GM03348 (cell line): ENCODE measurements at places on chromosomes 2 and 18.

GRCh38 chr2:105446501-105446900, 47.6 kb upstream of the FHL2 start:
- no peak for DNase-seq

DNA sequence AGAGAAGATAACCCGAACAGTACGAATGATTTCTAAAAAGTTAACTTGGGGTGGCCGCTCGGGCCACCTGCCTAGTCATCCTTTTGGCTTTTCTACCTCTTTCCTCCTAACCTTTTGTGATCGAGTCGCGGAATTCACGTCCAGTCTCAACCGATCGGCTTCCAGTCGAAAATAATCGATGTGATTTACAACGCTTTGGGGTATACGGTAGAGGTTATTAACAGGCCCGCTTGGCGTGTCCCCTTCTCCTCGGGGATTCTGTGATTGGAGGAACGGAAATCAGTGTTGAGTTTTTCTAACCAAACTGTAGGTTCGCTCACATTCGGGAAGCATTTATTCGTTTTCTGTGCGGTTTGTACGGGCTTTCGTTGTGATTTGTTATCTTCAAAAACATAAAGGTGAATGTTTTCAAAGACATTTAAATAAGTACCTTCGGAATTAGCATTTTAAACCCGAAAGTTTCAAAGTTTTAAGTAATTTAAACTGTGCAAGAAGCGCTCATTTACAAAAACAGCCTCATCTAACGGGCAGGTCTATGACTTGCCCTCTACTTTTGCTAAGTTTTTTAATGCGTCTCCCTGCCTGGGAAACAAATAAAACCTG, 588 bp upstream of the FOXI3 start:
- no peak for DNase-seq

DNA sequence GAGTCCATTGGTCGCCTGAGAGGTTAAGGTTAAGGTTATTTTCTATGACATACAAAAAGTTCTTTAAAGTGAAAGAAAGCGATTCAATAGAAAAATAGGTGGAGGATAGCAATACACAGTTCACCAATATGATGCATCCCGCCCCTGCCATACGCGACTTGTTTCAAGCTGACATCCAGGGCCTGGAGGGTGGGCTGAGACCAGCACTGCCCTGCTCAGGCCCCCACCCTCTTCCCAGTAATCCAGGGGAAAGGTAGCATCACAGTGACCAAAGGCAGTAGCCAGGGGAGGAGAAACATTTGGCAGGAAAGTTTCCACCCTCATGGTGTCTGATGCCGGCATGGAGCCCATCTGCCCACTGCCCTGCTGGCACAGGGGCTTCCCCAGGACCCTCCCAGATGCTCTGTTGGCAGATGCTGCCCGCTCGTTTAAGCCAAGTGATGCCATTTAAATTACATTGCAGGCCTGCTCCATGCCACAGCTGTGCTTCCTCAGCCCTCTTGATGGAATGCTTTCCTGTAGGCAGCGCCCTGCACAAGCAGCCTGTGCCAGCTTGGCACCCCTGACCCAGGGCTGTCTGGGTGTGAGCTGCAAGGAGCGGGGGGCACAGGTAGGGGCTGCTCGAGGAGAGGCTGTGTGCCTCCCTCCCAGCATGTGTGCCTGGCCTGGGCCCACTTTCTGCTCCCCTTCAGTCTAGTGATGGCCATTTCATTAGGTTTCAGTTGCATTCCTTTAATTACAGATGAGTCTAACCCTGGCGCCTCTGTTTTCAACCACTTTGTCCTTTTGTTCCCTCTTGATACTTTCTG, 10.7 kb upstream of the ANO7 start:
- no peak for DNase-seq

- DNase-seq: no peak
Observed at GRCh38 chr2:105770149-105770548, 25.4 kb downstream of the NCK2 start.

- DNase-seq: no peak
Observed at GRCh38 chr2:3443506-3444084, 64.1 kb downstream of the TRAPPC12 start.
